ENCODE measurements at places on chromosomes 4 and X.

- DNase-seq = no peak
These were observed 68.4 kb downstream of the PDLIM5 start for GRCh38 chr4:94519925-94520789.

DNA sequence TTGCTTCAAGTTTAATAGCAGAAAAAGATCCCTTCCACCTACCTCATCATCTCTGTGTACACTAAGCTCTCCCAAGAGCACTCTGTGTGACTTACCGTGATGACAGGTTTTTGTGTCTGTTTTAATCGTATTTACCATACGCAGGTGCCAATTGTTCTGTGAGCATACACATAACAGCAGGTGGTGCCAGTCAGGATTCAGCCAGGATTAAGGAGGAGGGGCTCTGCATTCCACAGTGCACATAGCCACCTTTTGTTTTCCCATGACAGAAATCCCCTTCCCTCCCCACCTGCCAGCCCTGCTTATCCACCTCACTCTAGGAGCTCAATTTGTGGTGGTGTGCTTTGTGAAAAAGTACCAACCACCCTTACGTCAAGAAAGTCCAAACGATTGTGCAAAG is 14.8 kb downstream of the ANK2 start:
- no peak for DNase-seq

GRCh38 chrX:32395878-32396277 is 815.5 kb downstream of the DMD start:
- DNase-seq = no peak

- no peak for DNase-seq
These were observed 956 bp downstream of the TMEM154 start for GRCh38 chr4:152678841-152679240.

DNA sequence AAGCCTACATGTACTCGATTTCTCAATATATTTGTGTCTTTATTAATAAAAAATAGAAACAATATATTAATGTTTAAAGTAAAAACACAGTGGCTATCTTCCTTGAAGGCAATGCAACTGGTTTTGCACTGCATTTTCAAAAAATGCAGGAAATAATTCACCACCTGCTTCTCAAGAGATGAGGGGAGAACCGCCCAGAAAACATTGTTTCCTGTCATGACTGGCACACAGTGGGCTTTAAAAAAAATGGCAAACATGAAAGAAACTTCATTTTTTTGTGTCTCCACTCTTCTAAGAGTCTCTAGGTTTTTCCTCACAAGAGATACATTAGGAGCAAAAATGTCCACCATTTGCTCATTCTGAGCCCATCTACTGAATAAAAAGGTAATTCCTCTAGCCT is 50.8 kb upstream of the C4orf50 start:
- DNase-seq = no peak

GRCh38 chrX:3994315-3994714 is 280.9 kb upstream of the PRKX start:
- no peak for DNase-seq

DNA sequence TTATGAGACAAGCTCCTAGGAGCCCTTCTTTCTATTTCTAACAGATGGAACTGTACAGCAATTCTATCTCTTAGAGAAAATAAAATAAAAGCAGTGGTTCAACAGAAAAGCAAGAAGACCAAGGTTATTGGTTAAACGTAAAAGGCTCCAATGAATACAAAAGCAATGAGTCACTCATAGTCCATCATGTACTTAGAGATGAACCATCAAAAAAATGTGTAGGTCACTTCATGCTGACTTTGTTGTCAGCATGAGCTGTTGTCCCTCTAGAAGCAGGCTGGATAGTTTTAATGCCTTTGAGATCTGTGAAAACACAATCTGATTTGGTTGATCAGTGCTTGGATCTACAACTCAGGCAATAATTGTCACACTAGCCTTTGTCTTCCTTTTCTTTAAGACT is 378.6 kb upstream of the ANXA10 start:
- DNase-seq = no peak

- DNase-seq = no peak
These were observed 329.7 kb upstream of the F9 start for GRCh38 chrX:139200793-139201192.

- DNase-seq = no peak
These were observed 15.1 kb upstream of the UGT2B17 start for GRCh38 chr4:68591204-68591603.

GRCh38 chr4:5884796-5885195 is 8.1 kb downstream of the CRMP1 start:
- DNase-seq = no peak

DNA sequence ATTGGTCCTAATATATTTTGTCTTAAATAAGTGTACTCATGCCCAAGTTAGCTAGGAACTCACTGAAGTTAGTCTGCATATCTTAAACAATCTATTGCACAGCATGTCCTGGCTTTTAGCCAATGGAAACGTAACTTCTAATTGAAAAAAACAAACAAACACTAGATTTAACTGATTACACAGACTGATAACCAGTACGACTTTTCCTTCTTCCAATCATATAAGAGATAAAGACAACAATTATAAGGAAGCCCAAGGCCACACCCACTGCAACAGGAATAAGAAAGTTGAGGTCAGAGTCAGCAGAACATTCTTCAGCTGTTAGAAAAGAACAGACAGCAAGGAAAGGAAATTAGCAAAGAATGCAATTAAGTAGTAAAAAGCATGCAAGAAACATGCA is 40.8 kb downstream of the LAMP2 start:
- DNase-seq = no peak

- no peak for DNase-seq
These were observed 280.0 kb downstream of the ANKRD50 start for GRCh38 chr4:124432500-124432899.

DNA sequence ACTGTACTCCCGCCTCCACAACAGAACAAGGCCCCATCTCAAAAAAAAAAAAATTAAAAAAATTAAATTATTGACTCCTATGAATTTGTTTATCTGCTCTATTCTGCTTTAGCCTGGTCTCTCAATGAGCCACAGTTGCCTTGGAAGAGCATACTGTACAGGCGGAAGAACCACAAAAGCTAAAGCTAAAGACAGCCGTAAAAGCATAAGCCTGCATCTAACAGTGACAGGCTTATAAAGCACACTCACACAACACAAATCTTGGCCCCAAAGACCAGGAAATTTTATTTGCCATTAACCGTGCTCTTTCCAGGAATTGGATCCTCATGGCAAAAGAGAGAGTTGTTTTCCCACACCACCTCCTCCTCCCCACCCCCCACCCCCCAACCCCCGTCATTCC is 53.5 kb upstream of the KLF3 start:
- DNase-seq = no peak

DNA sequence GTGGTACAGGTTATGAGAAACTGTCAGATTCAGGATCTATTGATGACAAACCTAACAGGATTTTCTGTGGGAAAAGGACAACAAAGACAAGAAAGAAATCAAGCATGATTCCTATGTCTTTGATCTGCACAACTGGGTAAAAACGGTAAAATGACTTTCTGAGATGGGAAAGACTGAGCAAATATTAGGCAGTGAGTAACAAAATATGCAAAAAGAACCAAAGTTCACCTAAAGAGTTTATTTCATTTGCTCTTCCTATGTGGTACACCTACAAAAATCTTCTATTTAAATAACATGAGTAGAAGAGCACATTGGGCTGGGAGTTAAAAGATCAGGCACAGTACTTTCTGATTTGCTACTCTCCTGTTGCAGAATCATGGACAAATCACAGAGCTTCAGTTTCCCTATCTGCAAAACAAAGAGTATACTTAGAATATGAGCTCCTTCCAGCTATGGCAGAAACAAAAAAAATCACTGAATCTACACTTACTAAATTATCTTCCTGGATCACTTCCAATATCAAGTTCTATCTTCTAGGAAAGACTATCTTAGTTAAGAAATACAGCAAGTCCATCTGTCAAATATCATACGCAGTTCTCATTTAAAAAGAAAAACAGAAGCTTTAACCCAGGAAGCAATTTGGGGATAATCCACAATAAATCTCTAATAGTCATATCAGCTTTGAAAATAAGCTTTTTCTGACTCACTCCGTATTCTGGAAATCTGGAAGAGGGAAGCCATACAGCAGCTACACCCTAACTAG is 37.4 kb downstream of the NFXL1 start:
- no peak for DNase-seq

GRCh38 chrX:34275699-34276098 is 143.6 kb upstream of the FAM47A start:
- DNase-seq = no peak

DNA sequence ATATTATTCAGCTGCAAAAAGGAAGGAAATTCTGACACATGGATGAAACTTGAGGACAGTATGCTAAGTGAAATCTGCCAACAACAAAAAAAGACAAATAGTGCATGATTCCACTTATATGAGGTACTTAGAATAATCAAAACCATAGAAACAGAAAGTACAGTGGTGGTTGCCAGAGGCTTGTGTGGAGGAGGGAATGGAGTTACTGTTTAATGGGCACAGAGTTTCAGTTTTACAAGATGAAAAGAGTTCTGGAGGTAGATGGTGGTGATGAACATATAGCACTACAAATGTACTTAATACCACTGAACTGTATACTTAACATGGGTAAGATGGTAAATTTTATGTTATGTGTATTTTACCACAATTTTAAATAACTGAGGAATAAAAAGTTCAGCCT is 212.0 kb upstream of the KLF3 start:
- no peak for DNase-seq

GRCh38 chr4:80302616-80303223 is 32.8 kb upstream of the CFAP299 start:
- no peak for DNase-seq

DNA sequence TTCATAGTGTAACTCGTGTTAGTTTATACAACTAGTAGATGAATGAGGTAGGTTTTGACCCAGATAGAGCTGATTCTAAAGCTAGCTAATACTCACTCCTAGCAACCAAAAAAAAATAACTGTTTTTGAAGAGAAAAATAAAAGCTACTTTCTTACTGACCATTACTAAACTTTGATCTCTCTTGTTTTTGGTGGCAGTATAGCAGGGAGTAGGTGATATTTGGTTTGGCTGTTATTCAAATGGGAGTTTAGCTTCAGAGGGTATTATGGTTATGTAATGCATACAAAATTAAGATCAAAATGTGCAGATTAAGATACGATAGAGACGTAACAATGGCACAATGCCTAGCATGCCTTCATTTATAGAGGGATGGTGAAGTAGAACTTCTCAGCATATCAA is 1104.5 kb downstream of the PCDH19 start:
- no peak for DNase-seq

- DNase-seq = no peak
These were observed 110.8 kb upstream of the DGKK start for GRCh38 chrX:50581405-50581804.

- DNase-seq = no peak
These were observed 353.0 kb upstream of the IRS4 start for GRCh38 chrX:109089359-109089758.

DNA sequence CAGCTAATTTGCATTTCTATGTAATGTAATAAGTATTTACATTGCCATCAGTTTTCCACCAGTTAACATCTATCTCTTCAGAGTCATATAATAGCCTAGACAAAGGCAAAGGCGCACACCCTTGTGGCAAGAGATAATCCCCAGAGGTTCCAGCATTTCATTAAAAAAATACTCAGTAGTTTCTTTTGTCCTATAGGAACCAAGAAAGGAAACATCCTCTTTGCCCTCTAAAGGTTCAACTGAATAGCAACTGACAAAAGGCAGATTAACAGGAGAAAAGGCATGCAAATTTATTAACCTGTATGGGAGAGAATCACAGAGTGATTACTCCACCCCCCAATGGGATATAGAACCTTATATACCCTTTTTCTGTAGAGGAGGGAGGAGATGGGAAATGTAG is 48.4 kb downstream of the MAGEB17 start:
- no peak for DNase-seq

- no peak for DNase-seq
These were observed 73.7 kb downstream of the ABLIM2 start for GRCh38 chr4:8084712-8085490.

- DNase-seq = no peak
These were observed 25.2 kb downstream of the YTHDC1 start for GRCh38 chr4:68324519-68325262.

- no peak for DNase-seq
These were observed 82.0 kb downstream of the HAUS3 start for GRCh38 chr4:2159931-2160330.

GRCh38 chr4:151921386-151921785 is 160.6 kb upstream of the GATB start:
- no peak for DNase-seq

- DNase-seq = no peak
These were observed 50.4 kb downstream of the FHIP1A start for GRCh38 chr4:151459375-151459774.

DNA sequence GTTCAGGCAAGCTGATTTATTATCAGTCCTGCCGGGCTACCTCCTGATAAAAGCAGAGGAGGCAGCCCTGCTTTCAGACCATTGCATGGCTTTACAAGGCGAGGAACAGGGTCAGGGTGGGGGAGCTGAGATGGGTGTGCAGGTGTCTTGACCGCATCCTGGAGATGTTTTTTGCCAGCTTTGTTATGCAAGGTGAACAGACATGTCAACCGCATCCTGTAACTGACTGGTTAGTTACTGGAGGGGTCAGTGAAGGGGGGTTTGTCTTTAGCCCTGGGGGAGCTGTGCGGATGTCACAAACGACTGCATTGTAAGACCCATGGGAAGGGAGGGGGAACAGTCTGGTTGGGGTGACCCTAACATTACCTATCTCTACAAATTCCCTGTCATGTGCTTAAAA is 10.0 kb downstream of the ADAM29 start:
- DNase-seq = no peak

DNA sequence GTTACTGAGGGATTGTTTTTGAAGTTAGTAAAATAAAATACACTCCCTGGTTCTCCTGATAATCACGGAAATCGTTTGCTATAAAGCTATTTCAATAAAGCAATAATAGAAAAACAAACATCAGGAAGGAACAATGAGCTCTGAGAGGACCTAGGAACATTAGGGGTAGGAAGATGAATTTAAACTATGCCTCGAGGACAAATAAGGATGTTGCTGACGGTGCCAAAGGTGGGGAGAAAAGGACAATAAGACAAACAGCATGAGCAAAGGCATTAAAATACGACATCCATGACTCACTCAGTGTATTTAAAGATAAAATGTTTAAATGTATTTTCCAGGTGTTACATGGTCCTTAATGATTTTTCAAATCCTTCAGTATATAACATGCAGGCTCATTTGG is 110.3 kb downstream of the MTNR1A start:
- no peak for DNase-seq

DNA sequence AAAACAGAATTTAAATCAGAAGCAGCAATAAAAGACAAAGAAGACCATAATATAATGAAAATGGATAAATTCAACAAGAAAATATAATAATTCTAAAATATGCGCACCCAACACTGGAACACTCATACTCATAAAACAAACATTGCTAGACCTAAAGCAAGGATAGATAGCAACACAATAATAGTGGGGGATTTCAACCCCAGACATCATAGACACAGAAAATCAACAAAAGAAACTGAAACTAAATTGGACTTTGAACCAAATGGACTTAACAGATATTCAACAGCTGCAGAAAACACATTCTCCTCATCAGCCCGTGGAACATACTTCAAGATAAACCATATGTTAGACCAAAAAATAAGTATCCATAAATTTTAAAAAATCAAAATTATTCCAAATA is 1552.6 kb downstream of the C4orf33 start:
- no peak for DNase-seq

Data from C1 segment of cervical spinal cord (tissue), 14 donors.